ENCODE measurements at places on chromosomes 3 and 15.

GRCh38 chr15:62320259-62320658, 155.2 kb upstream of the C2CD4B start:
- no peak for DNase-seq

DNA sequence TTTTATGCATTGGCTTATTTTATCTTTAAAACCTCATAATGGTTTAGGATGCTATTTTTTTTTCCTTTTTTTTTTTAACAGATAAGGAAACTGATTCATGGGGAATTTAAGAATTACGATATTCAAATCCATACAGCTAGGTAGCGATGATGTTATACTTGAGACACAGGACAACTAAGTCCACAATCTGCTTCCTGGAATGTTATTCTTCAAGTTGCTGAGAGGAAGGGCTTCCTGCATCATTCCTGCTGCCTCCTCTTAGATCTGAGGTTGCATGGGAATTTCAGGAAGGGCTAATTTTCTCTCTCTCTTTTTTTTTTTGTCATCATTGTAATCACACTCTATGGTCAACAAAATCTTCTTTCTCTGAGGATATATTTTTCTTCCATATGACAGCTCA, 595.5 kb downstream of the GRM7 start:
- DNase-seq, result no peak

- DNase-seq, result no peak
These were observed 576.5 kb downstream of the ZNF385D start for GRCh38 chr3:21174461-21174860.

DNA sequence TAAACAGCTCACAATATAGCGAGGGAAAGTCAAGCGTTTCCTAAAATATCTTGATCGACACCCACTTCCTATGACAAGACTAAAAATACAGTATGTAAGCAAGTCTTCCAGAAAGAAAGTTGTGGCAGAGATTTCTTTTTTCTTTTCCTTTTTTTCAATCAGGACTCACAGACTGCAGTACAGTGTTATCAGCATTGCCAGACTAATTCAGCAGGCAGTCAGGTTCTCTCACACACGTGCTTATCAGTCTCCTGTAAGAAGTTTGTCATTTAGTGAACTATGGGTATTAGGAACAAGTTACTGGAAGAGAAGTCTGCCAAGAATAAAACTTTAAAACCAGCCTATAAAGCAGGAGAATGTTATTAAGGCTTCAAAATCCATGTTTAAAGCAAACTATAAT, 32.8 kb upstream of the ZNF385D start:
- no peak for DNase-seq
